ENCODE measurements at places on chromosomes 16 and 17.

DNA sequence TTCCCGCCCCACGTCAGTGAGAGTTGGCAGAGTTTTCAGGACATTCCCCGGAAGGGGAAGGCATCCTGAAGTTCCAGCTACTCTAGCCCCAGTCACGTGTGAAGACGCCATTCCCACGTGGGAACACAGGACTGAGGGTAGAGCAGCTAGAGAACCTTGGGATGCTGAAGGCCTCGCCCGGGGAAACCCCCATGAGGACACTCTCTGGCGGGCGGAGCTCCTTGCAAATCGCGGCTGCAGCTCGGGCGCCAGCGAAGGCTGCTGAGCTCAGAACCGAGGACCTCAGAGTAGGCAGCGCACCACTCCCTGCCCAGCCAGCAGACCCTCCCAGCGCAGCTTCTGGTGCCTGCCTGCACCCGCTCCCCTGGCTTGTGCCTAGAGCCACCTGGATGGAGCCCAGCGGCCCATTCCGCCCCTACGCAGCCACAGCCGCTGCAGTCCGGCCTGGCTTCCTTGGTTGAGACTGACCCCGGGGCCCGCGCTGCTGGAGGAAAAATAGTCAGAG is 51.9 kb downstream of the SHCBP1 start:
- no peak for DNase-seq

DNA sequence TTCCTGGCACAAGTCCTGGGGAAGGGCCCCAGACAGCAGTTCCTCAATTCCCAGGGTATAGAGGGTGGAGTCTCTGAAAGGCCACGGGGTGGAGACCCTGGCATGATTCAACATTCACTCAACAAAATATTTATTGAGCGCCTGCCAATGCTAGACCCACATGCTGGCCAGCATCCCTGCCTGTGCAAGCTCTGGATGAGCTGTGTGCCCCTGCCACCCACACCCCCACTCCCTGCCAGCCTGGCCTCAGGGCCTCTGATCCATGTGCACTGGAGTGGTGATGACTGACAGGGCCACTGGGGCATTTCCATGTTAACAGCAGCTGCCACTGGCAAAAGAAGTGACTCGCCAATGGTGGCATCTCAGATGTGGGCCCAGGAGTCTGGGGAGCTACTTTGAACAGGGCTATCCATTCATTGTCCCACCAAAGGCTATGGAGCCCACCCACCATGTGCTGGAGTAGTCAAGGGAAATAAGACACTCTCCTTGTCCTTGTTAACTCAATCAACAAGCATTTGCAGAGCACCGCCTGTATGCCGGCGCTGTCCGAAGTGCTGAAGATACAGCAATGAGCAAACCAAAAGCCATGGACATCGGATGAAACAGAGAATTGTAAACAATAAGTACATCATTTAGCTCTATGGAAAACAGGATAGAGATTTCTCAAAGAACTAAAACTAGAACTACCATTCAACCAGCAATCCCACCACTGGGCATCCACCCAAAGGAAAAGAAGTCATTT is 3.0 kb upstream of the PRSS22 start:
- no peak for DNase-seq

DNA sequence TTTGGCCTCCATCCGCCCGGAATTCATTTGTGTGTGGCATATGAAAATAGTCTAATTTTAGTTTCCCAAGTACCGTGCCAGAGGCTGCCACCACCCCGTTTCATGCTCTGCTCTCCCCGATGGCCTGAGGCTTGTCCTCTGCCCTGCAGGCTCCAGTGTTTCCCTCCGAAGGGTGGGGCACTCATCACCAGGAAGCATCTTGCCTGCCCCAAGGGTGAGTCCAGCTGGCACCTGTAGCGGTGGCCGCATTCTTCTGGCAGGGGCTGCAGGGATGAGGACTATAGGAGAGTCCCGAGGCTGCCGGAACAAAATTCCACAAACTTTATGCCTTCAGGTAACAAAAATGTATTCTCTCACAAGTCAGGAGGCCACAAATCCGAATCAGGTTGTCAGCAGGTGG is 23.1 kb upstream of the CMIP start:
- no peak for DNase-seq

DNA sequence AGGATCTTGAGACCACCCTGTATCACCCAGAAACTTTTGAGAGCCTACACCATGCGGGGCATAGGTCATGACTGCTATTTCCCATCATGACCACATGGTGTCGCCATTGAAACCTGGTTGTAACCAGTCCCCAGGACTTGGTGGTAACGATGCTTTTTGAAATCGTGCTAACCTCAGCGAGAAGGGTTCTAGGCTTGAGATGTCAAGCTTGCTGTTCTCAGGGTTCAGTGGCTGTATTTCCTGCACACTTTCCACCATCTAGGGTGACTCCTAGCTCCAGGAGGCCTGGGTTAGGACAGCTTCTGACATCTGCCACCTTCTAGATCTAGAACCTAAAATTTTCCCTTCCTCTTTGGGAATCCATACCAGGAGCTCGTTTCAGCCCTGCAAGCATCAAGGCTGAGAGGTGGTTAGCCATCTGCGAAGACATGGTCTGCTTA is 13.0 kb upstream of the SPNS3 start:
- peak; percentile 25 for DNase-seq

Data from activated CD8-positive, alpha-beta memory T cell treated with anti-CD3 and anti-CD28 coated beads for 1 hour (primary cell).